ENCODE measurements at places on chromosomes 2 and 18.
A peak's percentile ranks its signal among the peaks of the same experiment; 100 is the strongest.

DNA sequence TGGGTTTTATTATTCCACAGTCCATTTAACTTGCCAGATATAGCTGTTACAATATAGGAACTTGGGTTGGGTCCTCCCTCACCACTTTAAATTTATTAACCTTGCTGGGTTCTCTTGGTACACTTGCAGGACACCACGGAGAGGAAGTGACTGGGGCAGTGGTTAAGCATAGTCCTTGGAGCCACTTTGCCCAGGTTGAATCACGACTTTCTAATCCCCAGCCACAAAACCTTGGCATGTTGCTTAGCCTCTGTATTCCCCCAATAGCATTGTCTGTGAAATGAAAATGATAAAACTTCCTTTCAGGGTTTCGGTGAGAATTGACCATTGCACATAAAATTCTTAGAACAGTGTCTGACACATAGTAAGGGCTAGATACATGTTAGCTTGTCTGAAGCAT, 221.2 kb downstream of the IRS1 start:
- DNase-seq, result no peak

GRCh38 chr2:74768401-74768914, 65.5 kb upstream of the HK2 start:
- DNase-seq, result no peak

- no peak for DNase-seq
Measured at GRCh38 chr18:42094875-42095274, 139.8 kb downstream of the PIK3C3 start.

GRCh38 chr2:11537951-11538350, 4.1 kb downstream of the GREB1 start:
- DNase-seq, result no peak

GRCh38 chr18:58287353-58288274, 243.6 kb downstream of the NEDD4L start:
- DNase-seq, result no peak

GRCh38 chr2:138209009-138209408, 244.7 kb downstream of the HNMT start:
- no peak for DNase-seq

GRCh38 chr18:36326771-36327170, 29.3 kb downstream of the FHOD3 start:
- DNase-seq, result no peak

GRCh38 chr2:119753041-119753929, 6.4 kb upstream of the PTPN4 start:
- peak; percentile 52 for DNase-seq

GRCh38 chr18:23619388-23619881, 33.1 kb upstream of the NPC1 start:
- no peak for DNase-seq
